Left ventricle myocardium inferior (tissue), 1 donor: ENCODE measurements at places on chromosomes 2 and 18.
A peak's percentile ranks its signal among the peaks of the same experiment; 100 is the strongest.

DNA sequence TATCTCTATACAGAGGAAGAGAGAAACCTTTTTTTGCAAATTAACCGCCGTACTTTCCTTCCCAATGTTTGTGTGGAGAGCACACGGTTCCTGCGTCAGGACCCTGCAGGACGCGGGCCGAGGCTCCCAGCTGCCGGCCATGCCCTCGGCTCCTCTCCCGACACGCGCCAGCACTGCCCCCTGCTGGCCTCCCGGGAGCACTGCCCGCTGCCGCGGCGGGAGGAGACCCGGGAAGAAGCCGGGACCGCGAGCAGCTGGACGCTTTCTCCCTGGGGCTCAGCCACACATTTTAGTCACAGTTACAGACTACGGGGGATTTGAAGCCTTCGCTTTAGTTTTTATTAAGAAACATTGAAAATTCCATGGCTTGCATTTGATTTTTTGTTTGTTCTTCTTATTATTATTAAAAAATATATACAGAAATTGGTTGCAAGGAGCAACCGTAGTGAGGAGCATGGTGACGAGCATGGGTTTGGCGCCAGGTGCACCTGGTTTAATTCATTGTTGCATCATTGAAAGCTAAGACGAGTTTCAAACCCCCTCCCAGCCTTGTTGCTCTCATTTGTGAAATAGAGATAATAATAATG, 401.2 kb downstream of the GALR1 start:
- peak; percentile 76 for DNase-seq

DNA sequence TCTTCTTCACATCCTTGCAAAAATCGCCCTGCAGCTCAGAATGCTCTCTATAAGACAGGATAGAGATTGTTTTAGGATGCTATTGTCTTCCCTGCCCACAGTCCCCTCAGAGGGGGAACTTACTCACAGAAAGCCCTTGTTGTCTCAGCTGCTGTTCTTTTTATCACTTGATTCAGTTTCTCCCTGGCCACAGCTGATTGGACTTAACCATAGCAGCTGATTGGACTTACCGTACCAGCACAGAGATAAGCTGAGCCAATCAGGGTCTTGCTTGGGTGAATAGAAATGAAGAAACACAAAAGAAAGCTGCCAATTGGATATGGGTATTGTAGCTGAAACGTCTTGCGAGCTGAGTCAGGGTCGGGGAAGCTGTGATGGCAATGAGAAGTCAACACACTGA, 194.2 kb upstream of the MEX3C start:
- no peak for DNase-seq

DNA sequence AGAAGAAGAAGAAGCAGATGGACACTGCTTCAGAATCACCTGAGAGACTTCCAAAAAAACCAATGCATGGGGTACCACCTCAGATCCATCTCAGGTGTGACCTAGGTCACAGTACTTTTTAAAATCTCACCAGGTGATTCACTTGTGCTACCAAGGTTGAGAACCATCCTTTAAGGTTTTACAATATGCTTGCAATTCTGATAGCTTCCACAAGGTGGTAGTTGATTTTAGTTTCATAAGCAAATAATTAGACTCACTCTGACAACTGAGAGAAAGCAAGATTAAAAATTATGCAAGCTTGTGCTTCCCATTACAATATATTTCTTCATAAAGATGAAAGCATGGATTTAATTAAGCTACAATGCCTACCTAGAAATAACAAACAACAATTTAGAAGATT, 355.1 kb downstream of the EN1 start:
- no peak for DNase-seq

- DNase-seq: no peak
Measured at GRCh38 chr2:140600116-140600515, 1530.7 kb downstream of the LRP1B start.

- no peak for DNase-seq
Measured at GRCh38 chr18:36279001-36279400, 18.5 kb upstream of the FHOD3 start.

- no peak for DNase-seq
Measured at GRCh38 chr2:64808092-64808491, 154.4 kb upstream of the SERTAD2 start.

- no peak for DNase-seq
Measured at GRCh38 chr2:21422724-21423522, 299.2 kb downstream of the TDRD15 start.

DNA sequence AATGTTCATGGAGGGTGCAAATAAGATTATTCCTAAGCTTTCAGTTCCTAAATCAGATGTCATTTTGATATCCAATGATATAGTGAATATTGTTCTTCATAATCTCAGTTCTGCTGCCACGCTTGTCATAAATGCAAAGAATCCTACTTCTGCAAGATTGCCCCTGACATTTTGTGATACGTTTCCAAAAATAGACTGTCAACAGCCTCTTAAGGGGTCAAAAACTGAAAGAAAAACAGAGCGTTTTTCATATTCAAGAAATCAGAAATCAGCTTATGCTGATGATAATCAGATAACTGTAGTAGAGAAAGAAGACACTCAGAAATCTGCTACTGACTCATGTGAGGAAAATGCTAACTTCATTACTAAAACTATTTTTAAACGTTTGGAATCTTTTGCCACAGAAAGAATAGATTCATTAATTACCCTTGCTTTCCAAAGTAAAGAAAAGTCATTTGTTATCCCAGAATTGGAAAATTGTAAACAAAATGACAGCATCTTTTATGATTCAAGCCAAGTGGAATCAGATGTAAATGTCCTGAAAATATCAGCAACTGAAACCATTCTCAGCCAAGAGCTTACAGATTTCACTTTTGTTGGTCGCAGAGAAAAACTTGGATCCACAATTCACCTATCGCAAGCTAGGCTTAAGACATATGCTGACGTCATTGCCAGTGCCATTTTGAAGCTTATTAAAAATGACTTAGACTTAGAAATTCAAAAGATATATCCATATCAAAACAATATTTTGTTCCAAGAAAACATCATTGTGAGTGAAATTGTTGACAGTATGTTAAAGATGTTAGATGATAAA, 55.1 kb downstream of the FSIP2 start:
- DNase-seq: no peak

DNA sequence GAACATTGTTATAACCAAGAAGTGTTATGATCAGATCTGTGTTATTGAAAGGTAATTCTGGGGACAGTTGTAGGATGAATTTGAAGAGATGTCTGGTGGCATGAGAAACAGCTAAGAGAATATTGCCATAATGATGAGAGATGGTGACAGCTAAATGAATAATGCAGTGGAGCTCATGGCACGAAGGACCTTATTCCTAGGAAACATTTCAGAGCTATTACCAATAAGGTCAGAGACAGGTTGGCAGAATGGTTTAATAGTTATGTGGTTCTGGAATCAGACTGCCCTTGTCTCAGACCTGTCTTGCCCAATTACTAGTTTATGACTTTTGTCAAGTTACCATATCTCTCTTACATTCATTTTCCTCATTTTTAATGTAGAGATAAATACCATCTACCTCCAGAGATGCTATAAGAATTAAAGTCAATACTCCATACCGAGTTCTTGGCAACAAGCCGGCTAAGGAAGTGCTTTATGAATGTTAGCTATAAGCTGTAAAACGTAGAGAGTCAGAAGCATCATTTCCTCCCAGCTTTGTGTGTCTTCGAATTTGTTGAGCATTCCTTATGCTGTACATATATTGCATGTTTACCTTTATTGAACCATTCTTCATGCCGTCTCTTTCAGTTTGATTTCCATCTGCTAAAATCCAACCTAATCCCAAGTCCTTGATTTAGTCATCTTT, 73.6 kb upstream of the COL5A2 start:
- DNase-seq: no peak

DNA sequence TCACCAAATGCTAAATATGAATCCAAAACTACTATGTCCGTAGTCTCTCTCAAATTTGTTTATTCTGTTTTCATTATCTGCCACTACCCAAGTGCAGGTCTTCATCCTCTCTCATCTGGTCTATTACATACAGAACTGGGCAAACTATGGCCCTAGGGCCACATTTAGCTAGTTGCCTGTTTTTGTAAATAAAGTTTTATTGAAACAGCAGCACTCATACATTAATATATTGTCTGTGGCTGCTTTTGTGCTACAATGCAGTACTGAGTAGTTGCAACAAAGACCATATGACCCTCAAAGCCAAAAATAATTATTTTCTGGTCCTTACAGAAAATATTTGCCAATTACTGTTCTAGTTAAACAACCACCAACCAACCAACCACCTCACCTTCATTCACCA, 172.2 kb upstream of the NCKAP5 start:
- DNase-seq: no peak

DNA sequence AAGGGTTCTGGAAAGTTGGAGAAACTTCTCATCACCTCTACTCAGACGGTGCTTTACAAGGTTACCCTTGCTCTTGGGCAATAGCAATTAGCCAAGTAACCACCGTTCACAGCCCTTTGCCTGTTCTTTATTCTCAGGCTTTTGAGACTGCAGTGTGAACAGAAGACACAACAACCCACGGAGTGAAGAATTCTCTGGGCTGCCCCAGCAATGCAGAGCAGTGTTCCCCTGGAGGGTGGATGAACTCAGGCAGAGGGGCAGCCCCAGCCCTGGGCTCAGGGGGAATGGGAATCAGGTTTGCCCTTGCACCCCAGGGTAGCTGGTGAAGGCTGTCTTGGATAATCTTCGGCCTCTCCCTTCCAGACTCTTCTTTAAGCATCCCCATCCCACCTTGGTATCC, 69.1 kb downstream of the MCFD2 start:
- DNase-seq: no peak

DNA sequence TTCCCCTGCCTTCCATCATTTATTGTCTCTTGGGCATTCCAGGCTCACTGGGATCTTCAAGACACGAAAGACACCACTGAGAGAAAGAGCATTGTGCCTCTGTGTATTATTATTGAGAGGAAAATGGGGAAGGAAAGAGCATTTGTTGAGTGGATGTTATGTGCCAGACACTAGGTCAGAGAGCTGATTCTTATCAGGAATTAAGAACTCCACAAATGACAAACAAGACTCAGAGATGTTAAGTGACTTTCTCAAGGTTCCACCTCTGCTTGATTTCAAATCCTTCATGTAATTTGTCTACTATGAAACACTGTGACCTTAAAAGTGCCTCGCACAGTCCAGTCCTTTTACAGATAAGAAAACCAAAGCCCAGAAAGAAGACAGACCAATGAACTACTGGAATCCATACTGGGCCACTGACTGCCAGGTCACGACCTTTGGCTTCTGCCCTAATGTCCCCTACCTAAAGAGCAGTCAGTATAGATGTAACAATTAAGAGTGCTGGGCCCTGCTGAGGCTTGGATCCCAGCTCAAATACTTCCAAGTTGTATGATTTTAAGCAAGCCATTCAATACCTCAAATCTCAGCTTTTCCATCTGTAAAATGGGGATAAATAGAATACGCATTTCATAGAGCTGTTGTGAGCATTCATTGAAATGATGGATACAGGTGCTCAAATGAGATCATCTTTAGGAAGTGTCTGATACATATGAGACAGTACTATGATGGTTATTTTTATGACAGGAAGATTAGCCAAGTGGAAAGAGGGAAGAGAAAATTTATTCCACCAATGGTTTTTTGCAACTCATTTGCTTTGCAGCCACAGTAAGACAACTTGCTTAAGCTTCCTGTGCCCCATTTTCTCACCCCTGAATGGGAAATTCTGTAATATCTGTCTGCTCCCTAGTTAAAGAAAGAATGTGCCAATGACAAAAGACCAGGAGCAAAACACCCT, 10.9 kb downstream of the KLF7 start:
- no peak for DNase-seq

- no peak for DNase-seq
Measured at GRCh38 chr2:207251022-207251421, 85.3 kb upstream of the KLF7 start.

GRCh38 chr2:66532972-66533868, 98.3 kb downstream of the MEIS1 start:
- no peak for DNase-seq

DNA sequence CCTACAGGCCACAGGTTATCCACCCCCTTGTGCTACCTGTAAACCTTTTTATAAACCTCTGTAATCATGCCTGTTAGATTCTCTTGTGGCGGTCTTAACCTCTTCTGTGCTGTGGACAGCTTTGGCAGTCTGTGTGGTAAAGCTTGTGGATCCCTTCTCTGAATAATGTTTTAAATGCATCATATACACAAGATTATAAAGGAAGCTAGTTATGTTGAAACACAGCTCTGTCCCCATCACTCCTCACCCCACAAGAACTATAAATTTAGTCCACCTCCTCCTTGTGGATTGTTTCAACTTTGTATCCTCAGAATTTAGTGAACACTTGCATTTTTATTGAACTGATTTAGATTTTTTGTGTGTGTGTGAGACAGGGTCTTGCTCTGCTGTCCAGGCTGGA, 107.7 kb downstream of the ICA1L start:
- no peak for DNase-seq

GRCh38 chr2:71069376-71069775, 928 bp downstream of the NAGK start:
- DNase-seq: no peak

GRCh38 chr2:46366668-46367052, 69.5 kb downstream of the EPAS1 start:
- no peak for DNase-seq

GRCh38 chr2:212288308-212288707, 250.3 kb downstream of the ERBB4 start:
- no peak for DNase-seq

DNA sequence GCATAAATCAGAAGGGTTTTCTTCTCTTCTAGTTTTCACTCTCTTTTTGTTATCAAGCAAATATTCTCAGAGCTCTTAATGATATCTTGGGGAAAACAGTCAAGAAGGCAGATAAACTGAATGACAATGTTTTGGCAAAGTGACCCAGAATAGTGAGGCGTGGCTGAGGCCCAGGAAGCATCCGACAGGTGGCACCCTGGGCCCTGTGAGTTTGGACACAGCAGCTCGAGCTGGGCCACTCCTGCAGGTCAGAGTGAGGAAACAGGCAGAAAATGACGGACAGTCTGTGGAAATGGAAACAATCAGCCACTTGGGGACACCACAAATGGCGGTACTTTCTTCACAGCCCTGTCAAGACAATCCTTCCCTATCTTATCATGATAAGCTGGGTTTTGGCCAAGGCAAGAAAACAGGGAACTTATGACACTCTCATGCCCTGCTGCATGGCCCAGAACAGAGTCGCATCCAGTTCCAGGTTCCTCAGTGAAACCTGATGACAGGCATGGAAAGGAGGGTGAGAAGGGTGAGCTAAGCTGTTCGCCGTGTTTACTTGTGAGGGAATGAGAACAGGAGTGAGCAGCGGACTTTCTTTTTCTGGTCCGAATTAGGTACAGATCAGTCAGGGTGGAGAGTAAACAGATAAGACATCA, 32.1 kb downstream of the MRPL44 start:
- no peak for DNase-seq

DNA sequence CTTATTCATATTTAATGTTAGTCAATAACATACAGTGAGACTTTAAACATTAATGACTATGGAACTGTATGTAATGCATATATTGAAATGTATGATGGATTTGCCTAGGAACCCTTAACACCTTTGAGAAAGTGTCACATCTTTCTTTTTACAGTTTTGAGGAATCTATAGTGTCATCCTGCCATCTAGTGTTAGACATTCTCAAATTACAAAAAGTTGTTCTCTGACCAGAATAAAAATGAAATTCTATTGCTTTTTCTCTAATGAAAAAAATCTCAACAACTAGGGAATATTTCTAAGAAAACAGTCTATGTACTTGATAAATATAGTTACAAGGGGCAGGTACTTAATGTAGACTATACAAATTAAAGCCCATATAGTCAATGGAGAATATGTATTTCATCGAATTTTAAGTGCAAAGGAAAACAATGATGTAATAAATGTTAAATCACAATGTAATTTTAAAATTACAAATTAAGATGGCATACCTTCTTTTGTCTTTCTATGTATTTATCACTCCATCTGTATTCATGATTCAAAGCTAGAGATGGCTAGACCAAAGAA, 5.1 kb upstream of the CALCRL start:
- DNase-seq: no peak

- DNase-seq: no peak
Measured at GRCh38 chr18:46632401-46633071, 24.5 kb downstream of the LOXHD1 start.
